ENCODE measurements at places on chromosomes 5 and 9.

DNA sequence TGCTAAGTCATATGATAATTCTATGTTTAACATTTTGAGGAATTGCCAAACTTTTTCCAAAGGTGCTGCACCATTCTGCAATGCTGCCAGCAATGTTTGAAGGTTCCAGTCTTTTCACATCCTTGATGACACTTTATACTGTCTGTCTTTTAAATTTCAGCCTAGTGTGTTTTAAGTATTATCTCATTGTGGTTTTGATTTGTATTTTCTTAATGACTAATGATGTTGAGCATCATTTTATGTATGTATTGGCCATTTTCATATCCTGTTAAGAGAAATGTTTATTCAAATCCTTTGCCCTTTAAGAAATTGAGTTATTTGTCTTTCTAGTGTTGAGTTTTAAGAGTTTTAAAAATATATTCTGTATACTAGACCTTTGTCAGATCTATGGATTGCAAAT lies 5.0 kb upstream of the TEX48 start:
- no peaks in the 10 kb centered on the region for H3K36me3 ChIP-seq
- no peak overlapping the region for H3K27ac ChIP-seq
- no peaks in the 10 kb centered on the region for H3K4me1 ChIP-seq
- H3K27me3 ChIP-seq, result no peaks in the 10 kb centered on the region
- no peak for DNase-seq

GRCh38 chr5:62257020-62257367 lies 49.0 kb upstream of the KIF2A start:
- H3K4me1 ChIP-seq, result peaks cover 18% of the 10 kb centered on the region
- H3K27me3 ChIP-seq, result no peaks in the 10 kb centered on the region
- peak overlapping the region; percentile 82 for H3K27ac ChIP-seq
- no peak for DNase-seq
- no peak overlapping the region for H3K4me3 ChIP-seq

- H3K27me3 ChIP-seq, result no peaks in the 10 kb centered on the region
- no peak for DNase-seq
- H3K27ac ChIP-seq, result no peak overlapping the region
- H3K4me3 ChIP-seq, result no peak overlapping the region
- H3K36me3 ChIP-seq, result no peaks in the 10 kb centered on the region
Observed at GRCh38 chr5:51203598-51203997, 179.7 kb upstream of the ISL1 start.

- DNase-seq, result no peak
- peaks cover 16% of the 10 kb centered on the region for H3K27me3 ChIP-seq
- no peaks in the 10 kb centered on the region for H3K36me3 ChIP-seq
- H3K4me1 ChIP-seq, result peaks cover 11% of the 10 kb centered on the region
Observed at GRCh38 chr5:154478752-154479159, 729 bp upstream of the HAND1 start.

DNA sequence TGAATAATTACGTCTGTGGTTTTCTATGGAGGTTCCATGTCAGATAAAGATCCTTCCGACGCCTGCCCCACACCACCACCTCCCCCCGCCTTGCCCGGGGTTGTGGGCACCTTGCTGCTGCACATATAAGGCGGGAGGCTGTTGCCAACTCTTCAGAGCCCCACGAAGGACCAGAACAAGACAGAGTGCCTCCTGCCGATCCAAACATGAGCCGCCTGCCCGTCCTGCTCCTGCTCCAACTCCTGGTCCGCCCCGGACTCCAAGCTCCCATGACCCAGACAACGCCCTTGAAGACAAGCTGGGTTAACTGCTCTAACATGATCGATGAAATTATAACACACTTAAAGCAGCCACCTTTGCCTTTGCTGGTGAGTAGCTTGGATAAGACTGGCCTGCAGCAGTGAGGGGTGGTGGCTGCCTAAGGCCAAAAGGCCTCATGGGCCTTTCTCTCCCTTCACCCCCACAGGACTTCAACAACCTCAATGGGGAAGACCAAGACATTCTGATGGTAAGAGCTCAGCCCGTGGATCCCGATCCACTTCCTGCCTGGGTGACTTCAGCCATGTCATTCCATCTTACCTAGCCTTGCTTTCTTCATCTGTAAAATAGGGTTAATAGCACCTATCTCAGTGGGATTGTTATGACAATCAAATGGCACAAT lies at the start of gene IL3:
TSS of gene IL3 (plus strand) at position 155 of the 661 bp plus-strand sequence. CDS start at position 207, 52 bp downstream.
- H3K4me1 ChIP-seq, result no peaks in the 10 kb centered on the region
- H3K4me3 ChIP-seq, result no peak within 1 kb of the TSS
- DNase-seq, result no peak

- no peak for DNase-seq
- no peak overlapping the region for H3K4me3 ChIP-seq
- H3K36me3 ChIP-seq, result no peaks in the 10 kb centered on the region
- H3K4me1 ChIP-seq, result no peaks in the 10 kb centered on the region
- no peaks in the 10 kb centered on the region for H3K27me3 ChIP-seq
- no peak overlapping the region for H3K27ac ChIP-seq
Observed at GRCh38 chr5:157951673-157952373, 92.9 kb upstream of the CLINT1 start.

DNA sequence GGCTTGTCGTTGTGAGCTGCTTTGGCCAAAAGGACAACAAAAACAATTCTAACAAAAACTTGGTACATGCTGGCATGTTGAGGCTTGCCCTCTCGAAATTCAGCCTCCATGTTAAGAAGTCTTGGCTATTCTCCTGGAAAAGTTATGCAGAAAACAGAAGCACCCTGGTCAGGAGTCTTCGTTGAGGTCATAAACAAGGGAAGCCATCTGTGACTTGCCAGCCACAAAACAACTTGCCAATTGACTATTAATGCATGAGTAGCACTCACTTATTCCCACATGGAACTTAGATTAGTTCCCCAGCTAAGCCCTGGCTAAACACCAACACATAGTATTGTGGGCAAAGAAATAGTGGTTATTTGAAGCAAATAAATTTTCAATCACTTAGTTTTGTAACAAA lies 521.0 kb upstream of the CHD1 start:
- H3K36me3 ChIP-seq, result no peaks in the 10 kb centered on the region
- H3K27ac ChIP-seq, result no peak overlapping the region
- no peak for DNase-seq
- H3K27me3 ChIP-seq, result no peaks in the 10 kb centered on the region
- peaks cover 3% of the 10 kb centered on the region for H3K4me1 ChIP-seq

DNA sequence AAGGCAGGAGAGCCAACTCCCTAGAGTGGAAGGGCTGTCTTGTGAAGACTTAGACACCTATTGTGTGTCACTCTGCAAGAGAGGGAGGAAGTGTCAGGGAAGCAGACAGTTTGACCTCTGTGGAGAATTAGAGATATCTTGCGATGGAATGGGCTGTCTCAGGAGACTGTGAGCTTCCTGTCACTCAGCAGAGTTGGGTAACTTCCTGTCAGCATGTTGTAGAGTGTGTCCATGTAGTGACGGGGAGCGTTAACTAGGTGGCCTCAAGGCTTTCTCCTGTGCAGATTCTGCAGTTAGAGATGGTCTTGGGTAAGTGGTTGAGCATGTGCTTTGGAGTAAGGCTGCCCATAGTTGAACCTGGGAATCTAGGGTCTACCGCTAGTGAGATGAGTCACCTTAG lies 136.5 kb downstream of the KIF4B start:
- no peak overlapping the region for H3K4me3 ChIP-seq
- H3K4me1 ChIP-seq, result no peaks in the 10 kb centered on the region
- H3K27me3 ChIP-seq, result no peaks in the 10 kb centered on the region
- no peak for DNase-seq

DNA sequence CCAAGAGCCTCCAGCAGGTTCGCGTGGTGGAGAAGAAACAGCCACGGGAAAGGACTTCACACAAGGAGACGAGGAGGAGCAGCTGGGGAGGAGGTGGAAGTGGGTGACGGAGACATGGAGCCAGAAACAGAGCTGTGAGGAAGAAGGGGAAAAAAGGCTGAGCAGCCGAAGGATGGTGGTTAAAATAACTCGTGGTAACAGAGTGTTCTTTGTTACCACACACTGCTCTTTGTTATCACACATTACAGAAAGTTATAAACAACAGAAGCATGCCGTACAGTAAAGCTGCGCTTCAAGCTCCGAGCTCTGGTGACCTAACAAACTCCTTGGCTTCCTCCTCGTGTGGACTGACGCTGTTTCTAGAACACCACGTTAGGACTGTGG lies 215.4 kb downstream of the GLIS3 start:
- H3K27ac ChIP-seq, result peak overlapping the region; percentile 62
- H3K27me3 ChIP-seq, result no peaks in the 10 kb centered on the region
- no peak overlapping the region for H3K4me3 ChIP-seq
- no peaks in the 10 kb centered on the region for H3K4me1 ChIP-seq
- H3K36me3 ChIP-seq, result no peaks in the 10 kb centered on the region
- no peak for DNase-seq

Measured in pancreas (tissue), 10 donors.